ENCODE measurements at places on chromosomes 7 and 10. TPM values are rescaled to one million over a fixed set of nuclear protein-coding genes. Genes with fewer than 3 reads are reported as not detected.

The PARD3 gene
- 73.5 TPM for total RNA-seq

The PTN gene
- 8.3 TPM for total RNA-seq

The NODAL gene
- total RNA-seq: not detected

The FGFBP3 gene
- total RNA-seq: 2.9 TPM

The TUBAL3 gene
- not detected for total RNA-seq

The CACNB2 gene
- 14.3 TPM for total RNA-seq

The RSPH10B2 gene
- total RNA-seq: not detected

The TSPAN15 gene
- 156 TPM for total RNA-seq

The TRIL gene
- total RNA-seq: 1.6 TPM

The GPR26 gene
- not detected for total RNA-seq

The HUS1 gene
- 43.1 TPM for total RNA-seq

The HK1 gene
- 139 TPM for total RNA-seq

The CCL24 gene
- total RNA-seq: not detected
